SK-N-SH treated with all-trans-retinoic acid at 6 μM for 48 hours (cell line): ENCODE measurements at places on chromosomes 6 and 20.

DNA sequence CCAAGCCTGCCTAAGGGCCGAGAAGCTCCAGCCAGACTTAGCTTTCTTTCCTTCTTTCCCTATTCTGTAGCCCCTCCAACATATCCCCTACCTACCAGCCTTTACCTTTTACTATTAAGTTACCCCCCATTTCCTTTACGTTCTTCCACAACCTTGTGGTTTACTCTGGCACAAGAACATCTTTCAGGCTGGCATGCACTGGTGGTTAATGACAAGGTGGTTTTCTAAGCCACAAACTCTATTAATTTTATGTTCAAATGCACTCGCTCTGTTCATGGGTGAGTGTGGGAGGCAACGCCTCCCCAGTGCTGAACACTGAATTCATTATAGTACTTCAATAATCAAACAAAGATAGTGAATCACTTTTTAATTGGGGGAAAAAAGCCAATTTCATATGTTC, 64.4 kb downstream of the TRERF1 start:
- ATAC-seq, result no peak

GRCh38 chr20:10531848-10532247, 96.7 kb downstream of the SLX4IP start:
- ATAC-seq, result peak; percentile 67

DNA sequence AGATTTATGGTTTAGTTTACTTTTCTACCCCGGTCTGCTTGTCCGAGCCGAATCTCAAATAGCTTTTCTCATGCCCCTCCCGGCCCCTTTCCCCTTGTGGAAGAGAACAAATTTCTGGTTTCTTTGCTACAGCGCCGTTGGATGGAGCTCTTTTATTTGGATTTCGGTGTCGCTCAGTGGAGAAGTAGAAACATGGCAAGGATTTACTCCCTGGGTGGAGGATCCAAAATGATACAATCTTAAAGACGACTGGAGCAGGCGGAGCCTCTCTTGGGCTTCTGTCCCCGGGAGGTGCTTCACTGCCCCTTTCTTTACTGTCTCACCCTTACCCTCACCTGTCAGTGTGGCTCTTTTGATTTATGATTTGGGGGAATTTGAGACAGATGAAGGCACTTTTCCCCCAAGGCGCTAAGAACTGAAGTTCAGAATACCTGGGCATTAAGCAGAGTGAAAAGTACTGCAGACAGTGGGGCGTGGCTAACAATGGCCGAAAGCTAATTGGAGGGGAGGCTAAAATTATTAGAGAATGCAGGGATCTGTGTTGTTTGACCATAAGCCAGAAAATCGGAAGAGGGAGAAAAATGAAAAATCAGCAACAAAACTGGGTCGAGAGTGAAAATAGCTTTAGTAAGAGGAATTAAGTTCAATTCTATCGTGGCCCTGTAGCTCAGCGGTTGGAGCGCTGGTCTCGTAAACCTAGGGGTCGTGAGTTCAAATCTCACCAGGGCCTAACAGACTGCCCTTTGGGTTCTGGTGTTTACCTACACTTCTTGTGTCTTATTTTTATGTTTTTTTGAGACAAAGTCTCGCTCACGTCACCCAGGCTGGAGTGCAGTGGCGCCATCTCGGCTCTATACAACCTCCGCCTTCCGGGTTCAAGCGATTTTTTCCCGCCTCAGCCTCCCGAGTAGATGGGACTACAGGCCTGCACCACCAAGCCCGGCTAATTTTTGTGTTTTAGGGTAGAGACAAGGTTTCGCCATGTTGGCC, 145.1 kb upstream of the ZNF184 start:
- peak; percentile 87 for ATAC-seq

DNA sequence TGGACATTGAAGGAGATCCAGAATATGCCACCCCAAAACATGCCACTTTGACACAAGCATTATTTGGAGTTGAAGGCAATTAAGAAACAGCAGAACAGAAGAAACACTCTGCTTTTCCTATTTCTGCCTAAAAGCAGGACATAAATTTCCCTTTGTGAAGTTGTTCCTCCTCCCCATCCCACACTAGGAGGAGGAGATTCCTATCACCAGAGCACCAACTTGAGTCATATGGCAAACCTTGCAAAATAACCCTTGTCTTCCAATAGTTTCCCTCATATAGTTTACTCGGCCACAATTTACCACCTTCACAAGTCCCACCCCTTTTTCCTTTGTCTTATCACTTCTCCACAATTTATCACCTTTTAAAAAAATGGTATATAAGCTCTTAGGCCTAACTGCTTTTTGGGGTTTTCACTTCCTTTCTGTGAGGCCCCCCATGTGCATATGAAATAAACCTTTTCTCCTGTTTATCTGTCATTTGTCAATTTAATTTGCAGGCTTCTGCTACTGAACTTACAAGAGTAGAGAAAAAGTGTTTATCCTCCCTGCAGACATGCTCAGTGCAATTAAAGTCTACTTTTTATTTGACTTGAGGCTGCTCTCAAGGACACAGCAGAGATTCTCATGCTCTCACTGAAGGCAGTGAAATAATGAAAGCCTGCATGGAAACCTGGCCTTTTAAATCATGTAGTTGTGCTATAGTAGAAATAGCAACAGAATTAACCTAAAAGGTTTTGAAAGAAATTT, 2.8 kb upstream of the RAB23 start:
- ATAC-seq, result no peak

DNA sequence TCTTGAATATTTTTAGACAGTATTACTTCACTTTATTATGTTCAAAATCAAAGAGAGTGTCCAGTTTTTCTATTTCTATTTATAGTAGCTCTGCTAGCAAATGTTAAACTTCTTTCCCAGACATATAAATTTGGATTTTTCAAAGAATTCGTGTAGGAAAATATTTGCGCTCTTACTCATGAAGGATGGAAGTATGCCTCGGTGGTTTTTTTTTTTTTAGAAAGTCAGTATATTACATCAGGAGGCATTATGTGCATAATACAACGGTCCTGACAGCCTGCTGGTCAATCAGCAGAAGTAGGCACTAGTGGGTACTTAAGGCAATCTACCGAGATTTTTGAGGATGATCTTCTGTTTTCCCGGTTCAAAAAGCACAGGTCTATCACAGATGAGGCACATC, 249.3 kb downstream of the TBX18 start:
- ATAC-seq, result peak; percentile 52; the same call in 2 of the 3 replicates

GRCh38 chr6:76518443-76518842, 446.0 kb upstream of the IMPG1 start:
- no peak for ATAC-seq

DNA sequence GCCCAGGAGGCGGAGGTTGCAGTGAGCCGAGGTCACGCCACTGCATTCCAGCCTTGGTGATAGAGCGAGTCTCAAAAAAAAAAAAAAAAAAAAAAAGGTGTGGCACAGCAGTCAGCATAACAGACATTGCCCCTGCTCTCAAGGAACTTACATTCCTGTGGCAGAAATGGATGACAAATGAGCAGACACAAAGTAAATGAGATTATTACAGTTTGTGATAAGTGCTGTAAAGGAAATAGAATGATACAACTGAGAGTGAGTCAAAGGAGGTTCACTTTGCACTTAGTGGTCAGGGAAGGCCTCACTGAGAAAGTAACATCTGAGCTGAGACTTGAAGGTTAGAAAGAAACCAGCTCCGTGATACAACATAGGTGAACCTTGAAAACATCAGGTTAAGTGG, 36.4 kb downstream of the CEP250 start:
- no peak for ATAC-seq

- ATAC-seq, result no peak
Measured at GRCh38 chr20:58845706-58846105, 5.0 kb downstream of the GNAS-AS1 start.

- ATAC-seq, result no peak
Measured at GRCh38 chr6:89475634-89476033, 42.7 kb downstream of the ANKRD6 start.

GRCh38 chr6:155056756-155057155, 61.6 kb downstream of the TIAM2 start:
- ATAC-seq, result no peak

- no peak for ATAC-seq
Measured at GRCh38 chr6:158781692-158782373, 37.3 kb downstream of the EZR start.

DNA sequence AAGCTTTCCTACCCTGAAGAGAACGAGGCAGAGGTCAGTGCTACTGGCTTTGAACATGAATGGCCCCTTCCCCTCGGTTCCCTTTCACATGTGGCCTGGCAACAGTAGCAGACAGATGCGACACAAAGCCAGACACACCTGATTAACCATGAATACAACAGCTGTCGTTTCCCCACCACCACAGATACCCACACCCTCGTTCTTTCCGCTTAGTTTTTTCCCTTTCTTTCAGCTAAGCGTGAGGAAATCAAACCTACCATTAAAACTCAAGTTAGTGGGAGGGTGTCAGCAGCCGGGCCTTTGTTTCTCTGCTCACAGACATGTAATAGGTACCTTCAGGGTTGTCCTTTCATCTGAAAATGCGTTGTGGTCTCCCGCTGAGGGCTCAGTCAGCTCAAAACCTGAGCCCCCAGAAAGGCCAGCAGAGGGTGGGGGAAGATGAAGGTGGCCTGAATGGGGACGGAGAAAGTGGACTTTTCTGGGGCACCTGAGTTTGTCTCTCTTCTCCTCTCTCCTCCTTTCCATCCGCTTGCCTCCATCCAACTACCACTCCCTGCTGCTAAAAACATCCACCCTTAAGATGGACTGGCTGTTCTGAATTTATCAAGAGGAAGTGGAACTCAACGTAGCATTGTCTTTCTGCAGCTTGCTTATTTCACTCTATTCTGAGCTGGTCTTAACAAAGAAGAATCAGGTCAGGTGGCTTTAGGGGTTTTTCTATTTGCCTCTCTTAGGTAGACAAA, 516.6 kb upstream of the JARID2 start:
- no peak for ATAC-seq

GRCh38 chr6:134826889-134827737, 122.8 kb downstream of the ALDH8A1 start:
- peak; percentile 72 for ATAC-seq

DNA sequence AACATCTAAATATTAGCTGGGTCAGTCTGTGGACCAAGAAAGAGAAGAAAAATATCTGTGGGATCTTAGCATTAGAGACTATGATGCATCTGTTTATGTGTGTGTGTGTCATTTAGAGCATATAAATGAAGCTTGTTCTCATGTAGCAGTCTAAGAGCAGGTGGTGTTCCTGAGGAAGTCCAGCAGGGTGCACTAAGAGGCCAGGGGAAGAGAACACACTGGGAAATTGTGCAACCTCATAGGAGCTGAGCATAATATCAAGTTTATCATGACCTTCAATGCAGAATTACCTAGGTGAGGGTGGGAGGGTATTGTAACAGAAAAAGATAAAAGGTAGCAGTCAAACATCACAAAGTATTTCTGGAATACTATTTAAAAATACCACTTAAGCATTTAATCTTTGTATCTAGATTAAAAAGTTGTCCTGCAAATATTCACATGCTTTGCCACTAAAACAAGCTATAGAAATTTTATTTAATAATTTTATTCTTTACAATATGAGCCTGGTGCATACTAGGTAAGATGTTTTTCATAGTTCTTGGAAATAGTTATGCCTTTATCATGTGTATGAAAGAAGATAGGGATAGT, 80.5 kb downstream of the SMPDL3A start:
- ATAC-seq, result peak; percentile 88

DNA sequence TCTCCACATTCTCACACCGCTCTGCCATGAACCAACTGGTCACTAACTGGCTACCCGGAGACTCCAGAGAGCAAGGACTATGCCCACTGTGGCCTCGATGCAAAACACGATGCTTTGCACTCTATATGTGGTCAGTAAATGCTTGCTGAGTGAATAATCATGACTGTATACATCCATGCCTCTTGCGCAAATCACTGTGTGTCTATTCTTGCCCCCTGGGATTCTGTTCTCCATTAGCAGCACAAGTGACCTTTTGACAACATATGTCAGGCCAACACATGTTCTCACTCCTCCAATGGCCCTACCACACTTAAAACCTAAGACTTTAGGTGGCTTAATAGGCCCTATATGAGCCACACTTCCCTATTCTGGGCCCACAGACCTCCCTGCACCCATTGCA, 16.9 kb downstream of the KIF16B start:
- no peak; the same call in 2 of the 3 replicates for ATAC-seq

- ATAC-seq, result no peak
Measured at GRCh38 chr20:7933346-7933745, 6.9 kb downstream of the HAO1 start.

DNA sequence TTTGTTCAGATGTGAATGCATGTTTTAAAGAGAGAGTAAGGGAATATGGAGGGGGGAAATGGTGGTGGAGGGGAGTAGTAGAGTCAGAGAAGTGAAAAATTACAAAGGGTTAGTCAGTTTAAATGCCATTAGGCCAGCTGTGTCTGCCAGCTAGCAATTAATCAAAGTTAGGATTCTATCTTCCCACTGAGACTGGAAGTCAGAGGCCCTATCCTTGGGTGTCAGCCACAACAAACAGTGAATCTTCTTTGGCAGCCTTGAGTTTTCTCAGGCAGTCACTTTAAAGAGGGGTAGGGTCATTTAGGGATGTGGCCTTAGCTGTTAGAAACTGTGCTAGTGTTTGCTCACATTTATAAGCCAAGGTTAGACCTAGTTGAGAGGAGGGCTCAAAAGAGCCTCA, 120.5 kb upstream of the BTBD3 start:
- no peak for ATAC-seq

DNA sequence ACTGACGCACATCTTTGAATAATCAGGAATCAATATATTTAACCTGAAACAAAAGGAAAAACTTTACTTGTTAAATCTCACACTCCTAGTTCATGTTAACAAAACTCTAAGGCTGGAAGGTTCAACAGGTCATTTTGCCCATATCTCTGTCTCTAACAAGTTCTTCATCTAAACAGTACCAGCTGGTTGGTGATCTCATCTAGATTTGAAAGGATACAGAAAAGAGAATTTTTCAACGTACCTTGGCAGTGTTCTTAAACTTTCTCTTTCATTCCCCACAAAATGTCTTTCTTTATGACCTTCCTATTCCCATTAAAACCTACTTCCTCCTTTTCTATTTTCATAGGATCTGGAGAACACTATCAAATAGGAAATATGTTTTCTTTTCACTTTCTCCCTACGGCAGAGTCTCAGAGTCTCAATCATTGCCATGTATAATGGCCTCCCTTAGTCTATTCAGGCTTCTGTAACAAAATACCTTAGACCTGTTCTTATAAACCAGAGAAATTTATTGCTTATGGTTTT, 111.3 kb downstream of the TBX18 start:
- ATAC-seq, result peak; percentile 44

GRCh38 chr20:23277316-23277715, 73.3 kb upstream of the NXT1 start:
- no peak for ATAC-seq

DNA sequence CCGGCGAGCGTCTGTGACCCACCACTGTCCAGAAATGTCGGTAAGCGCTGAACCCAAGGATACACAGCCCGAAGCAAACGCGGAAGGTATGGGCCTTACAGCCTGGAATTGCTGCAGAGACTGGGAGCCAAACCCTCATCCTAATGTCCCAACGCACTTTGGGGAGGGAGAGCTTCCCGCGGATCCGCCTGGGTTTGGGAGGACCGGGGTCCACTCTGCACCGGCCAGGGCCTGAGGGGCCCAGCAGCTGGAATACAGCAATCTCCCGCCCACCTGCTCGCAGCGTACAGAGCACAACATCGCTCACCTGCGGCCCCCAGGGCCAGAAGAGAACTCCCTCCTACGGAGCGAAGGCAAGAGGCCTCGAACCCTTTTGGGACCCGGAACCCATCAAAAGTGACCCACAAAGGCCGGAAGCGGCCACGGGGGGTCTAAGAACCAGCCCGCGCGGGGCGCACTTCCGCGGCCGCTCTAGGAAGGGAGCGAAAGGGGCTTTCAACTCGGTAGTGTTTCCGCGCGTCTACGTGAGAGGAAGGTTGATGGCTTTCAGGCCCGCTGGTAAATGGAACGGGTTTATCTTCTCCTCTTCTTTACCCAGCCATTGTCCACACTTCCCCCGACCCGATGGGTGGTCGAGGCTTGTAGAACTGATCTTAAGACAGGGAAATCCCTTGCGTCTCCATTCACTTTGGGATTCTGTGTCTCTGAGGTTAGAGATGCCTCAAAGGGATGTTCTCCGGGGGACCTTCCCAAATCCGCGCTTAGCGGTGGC, at the start of gene ZSCAN12:
Gene ZSCAN12, minus strand, starts transcription at position 398 of the 772 bp plus-strand sequence. CDS start 1,342 bp downstream, outside the sequence.
- ATAC-seq, result peak; percentile 96
